ENCODE measurements at places on chromosomes 4 and X.

DNA sequence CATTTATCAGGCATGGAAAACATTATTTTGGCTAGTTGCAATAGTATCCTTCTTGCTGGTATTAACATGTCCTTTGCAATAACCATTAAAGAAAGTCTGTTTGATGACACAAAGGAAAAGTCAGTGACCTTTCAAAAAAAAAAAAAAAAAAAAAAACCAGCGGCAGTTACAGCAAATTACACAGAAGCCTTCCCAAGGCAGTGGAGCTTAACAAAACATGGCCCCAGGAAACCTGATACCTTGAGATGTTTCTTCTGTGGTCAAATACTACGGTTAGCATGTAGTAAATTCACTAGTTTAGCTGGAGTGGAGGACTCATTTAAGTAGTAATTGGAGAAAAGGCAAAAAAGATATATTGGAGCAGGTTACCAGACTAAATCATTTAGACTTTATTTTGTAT lies 359.1 kb downstream of the DACH2 start:
- DNase-seq, result no peak

GRCh38 chr4:107468156-107468555 lies 251.9 kb downstream of the PAPSS1 start:
- no peak for DNase-seq

- DNase-seq, result no peak
Observed at GRCh38 chr4:32987111-32987510, 2266.9 kb downstream of the PCDH7 start.

GRCh38 chr4:142423861-142424260 lies 422.2 kb downstream of the INPP4B start:
- DNase-seq, result no peak

DNA sequence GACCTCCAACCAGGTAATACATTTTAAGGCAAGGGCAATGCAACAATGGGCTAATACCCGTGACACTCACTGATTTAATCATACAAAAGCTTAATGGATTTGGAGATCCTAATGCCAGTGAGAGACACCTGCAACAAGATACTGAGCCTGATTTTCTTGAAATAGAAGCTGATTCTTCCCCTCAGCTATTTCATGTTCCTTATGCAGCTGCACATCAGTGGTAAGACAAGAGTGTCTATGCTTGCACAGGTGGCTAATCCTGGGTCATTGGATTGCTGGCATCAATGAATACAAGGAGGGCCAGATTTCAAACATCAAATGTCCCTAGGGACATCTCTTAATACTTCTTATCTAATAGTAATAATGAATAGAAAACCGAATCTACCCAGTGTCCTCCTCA lies 139.7 kb downstream of the PPARGC1A start:
- DNase-seq, result no peak

DNA sequence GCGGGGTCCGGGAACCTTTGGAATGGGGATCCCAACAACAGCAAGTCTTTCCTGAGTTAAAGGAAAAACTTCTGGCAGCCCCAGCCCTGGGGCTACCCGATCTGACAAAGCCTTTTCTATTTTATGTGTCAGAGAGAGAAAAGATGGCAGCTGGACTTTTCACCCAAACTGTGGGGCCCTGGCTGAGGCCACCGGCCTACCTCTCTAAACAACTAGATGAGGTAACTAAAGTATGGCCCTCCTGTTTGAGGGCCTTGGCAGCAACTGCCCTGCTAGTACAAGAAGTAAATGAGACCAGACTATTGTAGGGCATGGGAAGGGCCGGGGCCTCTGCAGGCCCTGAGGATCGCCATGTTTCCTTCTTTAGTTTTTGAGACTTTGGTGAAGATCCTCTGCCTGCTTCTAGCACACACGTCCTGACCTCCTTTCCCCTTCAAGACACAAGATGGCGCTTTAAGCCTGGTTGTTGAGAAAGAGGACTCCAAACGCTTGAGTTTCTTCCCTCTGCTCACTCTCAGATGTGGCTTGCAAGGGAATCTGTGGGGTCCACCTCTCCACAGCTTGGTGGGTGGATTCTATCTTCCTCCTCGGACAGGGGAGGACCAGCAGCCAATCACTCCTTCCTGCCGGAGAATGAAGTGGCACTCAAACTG lies 18.5 kb upstream of the DRD5 start:
- peak; percentile 73 for DNase-seq

DNA sequence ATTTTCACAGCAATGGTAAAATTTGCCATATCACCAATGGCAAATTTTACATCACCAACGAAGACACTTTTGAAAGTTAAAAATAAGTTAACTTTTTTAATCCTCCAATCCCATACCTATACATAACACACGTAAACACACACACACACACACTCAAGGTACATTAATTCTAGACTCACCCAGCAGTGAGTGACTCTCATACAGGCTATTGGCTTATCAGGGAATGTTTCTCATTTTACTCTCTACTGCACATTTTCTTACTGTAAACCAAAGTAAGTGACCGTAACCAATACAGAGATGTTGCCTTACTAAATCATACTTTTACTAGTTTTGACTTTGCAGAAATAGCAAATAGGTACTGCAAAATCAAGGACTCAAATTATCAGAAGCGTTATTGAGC lies 2.3 kb downstream of the VEGFC start:
- DNase-seq, result no peak

- DNase-seq, result no peak
Observed at GRCh38 chr4:4480685-4481398, 61.0 kb downstream of the STX18 start.
